GM18507 (cell line): ENCODE measurements at places on chromosomes 2 and 18.

DNA sequence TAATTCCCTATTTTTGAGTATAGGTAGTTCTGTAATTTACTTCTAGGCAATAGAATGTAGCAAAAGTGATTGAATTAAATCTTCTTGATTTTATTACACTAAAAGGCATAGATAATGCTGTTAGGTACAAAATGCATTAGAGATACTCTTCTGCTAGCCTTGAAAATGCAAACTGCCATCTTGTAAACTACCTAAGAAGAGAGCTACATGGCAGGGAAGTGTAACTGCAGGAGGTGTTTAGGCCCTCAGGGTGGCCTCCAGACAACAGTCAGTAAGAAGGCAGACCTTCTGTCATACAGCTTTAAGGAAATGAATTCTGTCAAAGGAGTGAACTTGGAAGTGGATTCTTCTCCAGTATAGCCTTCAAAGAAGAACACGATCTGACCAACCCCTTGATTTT lies 1396.8 kb upstream of the SLC39A10 start:
- no peak for DNase-seq

DNA sequence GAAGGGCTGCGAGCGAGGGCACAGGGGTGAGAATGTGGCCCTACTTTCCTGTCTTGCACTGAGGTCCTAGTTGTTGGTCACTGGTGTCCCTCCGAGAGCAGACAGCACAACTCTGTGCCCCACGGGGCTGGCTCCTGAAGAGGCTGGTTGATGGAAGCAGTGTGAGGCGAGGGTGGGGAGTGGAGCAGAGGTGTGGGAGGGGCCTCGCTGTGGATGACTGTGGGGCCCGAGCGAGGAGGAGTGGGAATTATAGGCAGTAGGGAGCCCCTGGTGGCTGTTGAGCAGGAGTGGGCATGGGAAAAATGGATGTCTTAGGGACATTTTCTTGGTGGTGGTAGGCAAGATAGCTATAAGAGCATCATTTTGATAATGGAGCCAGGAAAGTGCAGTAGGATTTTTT lies 660.5 kb upstream of the HS6ST1 start:
- no peak for DNase-seq

GRCh38 chr2:63051042-63051794 lies 588 bp downstream of the OTX1 start:
- DNase-seq = no peak

GRCh38 chr18:64807560-64807959 lies 658.7 kb upstream of the LINC00305 start:
- no peak for DNase-seq
